Pancreas (tissue), 10 donors: ENCODE measurements at places on chromosomes 7 and 10.

GRCh38 chr7:141649137-141649864, 52.7 kb downstream of the DENND11 start:
- DNase-seq = no peak

DNA sequence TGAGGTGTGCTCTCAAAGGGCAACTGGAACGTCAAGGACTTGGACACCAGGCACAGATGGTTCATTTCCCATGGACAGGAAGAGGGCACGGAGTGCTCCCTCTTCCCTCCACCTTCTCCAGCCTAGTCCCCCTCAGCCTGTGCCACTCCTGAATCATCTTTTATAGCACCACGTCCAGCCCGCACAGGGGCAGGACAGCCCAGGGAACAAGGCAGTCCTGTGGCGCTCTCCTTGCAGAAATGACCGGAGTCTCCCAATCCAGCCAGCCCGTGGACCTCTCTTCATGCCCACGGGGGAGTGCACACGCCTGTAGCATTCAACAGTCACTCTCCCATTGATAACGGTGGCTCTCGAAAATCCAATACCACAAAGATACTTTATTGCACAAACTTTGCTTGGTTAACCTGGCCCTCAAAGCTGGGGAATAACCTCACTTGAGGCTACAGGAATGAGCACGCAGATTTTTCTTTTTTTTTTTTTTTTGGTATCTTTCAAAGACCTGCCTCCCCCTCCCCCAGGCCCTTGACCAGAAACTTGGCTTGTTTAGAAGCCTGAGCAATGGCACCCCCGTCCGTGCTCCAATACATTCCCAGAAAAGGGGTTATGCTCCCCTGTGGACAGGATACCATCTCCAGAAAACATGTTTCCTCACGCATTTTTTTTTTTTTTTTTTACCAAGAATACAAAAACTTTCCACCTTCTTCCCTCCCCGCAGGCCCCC, 733 bp downstream of the PRKCQ start:
- DNase-seq = peak; percentile 49

GRCh38 chr7:116339564-116339963, 129.2 kb downstream of the TES start:
- DNase-seq = no peak

- DNase-seq = no peak
These were observed 198.8 kb upstream of the KLF14 start for GRCh38 chr7:130932667-130933432.

- no peak for DNase-seq
These were observed 70.1 kb upstream of the RAB18 start for GRCh38 chr10:27433976-27434375.

GRCh38 chr10:51918440-51918839, 219.0 kb upstream of the CSTF2T start:
- DNase-seq = no peak

DNA sequence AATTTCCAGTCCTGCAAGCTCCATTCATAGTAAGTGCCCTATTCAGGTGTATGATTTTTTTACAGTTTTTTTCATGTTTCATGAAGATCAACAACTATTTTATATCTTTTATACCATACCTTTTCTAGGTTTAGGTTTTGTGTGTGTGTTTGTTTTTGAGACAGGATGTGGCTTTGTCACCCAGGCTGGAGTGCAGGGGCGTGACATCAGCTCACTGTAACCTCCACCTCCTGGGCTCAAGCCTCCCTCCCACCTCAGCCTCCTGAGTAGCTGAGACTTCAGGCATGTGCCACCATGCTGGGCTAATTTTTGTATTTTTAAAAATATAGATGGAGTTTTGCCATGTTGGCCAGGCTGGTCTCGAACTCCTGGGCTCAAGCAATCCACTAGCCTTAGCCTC, 35.0 kb downstream of the ARMH3 start:
- DNase-seq = no peak

DNA sequence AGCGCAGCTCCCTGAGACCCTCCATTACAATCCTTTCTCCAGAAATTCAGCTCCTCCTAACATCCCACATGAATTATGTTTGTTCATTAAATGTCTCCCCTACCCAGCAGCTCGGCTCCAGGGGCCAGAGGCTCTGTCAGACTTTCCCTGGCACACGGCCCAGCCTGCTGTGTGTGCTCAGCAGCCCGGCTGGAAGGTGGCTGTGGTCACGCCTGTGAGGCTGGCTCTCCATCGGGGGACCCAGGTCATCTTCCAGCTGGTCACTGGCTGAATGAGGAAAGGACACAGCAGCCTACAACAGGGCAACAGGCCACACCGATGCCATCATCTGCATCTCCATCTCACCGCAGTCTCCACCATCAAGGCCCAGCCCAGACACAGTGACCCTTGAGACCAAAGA, 219.8 kb downstream of the MAD1L1 start:
- no peak for DNase-seq
